T-cell (primary cell): ENCODE measurements at places on chromosomes 11 and 22. TPM values are rescaled to one million over a fixed set of nuclear protein-coding genes. Genes with fewer than 3 reads are reported as not detected.

Gene DGCR6
- total RNA-seq: 6.5 TPM

Gene BTBD18
- total RNA-seq: not detected

DNA sequence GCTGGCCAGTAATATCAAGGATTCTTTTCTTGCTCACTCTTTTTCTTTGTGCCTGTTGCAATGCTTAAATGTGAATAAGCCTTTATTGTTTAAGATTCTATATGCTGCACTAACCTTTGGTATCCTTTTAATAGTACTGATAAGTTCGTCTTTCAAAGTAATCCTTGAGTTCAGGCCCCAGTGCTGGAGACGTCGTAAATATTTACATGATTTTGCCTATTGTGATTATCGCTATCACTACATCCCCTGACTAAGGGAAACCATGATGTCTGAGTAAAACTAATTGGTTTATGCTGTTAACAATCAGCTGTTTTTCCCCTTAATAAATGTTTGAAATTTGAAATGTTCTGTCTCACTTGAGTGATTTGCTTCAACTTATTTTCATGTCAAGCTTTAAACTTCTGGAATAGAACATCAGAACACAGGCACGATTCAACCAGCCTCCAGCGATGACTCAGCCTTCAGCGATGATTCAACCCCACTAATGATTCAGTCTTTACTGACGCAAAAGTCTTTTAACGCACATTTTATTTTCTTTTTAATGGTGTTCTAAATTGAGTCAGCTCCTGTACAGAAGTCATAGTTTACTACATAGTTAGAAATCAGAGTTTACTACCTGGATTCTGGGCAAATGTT lies 3.9 kb downstream of the HTATIP2 start:
- no peak overlapping the region for H3K4me3 ChIP-seq
- H3K36me3 ChIP-seq: no peaks in the 10 kb centered on the region
- DNase-seq: no peak

DNA sequence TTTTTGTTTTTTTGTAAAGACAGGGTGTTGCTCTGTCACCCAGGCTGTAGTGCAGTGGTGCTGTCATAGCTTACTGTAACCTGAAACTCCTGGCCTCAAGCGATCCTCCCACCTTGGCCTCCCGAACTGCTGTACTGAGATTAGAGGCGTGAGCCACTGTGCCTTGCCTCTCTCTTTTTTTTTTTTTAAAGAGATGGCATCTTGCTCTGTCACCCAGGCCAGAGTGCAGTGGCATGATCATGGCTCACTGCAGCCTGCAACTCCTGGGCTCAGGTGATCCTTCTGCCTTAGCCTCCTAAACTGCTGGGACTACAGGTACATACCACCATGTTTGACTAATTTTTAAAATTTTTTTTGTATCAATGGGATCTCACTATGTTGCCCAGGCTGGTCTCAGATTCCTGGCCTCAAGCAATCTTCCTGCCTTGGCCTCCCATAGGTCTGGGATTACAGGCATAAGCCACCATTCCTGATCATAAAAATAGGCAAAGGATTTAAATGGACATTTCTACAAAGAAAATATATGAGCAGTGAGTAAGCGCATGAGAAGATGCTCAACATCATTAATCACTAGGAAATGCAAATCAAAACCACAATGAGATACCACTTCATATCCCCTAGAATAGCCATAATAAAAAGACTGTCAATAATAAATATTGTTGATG lies 17.3 kb upstream of the CLNS1A start:
- H3K27me3 ChIP-seq: no peaks in the 10 kb centered on the region
- no peak overlapping the region for H3K4me3 ChIP-seq
